ENCODE measurements at places on chromosomes 5 and 9. TPM values are rescaled to one million over a fixed set of nuclear protein-coding genes. Genes with fewer than 3 reads are reported as not detected.

- DNase-seq = no peak
- no peak overlapping the region for H3K4me3 ChIP-seq
- H3K4me1 ChIP-seq = peaks cover 3% of the 10 kb centered on the region
- no peak overlapping the region for H3K27ac ChIP-seq
- H3K36me3 ChIP-seq = no peaks in the 10 kb centered on the region
- no peaks in the 10 kb centered on the region for H3K27me3 ChIP-seq
These were observed 85.8 kb downstream of the AOPEP start for GRCh38 chr9:94812343-94812742.

DNA sequence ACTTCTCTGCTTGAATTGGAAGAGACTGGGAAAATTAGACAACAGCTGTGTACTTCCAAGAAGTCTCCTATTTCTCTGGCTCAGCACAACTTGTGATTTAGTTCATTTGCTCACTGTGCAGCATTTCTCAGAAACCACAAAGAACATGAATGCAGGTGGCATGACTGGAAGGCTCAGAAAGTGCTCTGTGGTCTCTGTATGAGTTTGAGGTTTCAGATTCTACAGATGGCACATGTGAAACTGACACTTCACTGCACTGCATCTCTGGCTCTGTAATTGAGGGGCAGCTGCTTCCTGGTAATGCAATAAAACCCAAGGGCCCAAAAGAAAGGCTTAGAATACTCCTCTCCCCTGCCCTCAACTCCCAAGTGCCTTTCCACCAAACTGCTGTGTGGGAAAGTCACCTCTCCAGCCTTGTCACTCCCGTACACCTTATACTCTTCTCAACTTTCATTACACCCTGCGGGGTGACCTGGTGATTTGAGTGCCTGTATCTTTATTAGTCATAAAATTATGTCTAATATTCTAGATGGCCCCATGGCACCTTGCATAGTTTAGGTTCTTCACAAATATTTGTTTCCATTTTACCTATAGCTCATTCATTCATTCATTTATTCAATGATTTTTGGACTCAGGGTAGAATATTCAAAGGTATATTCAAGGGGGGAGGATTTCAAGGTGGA, 82.5 kb downstream of the ESM1 start:
- H3K36me3 ChIP-seq = no peaks in the 10 kb centered on the region
- no peak overlapping the region for H3K4me3 ChIP-seq
- H3K27ac ChIP-seq = no peak overlapping the region
- peak; percentile 88 for DNase-seq
- no peaks in the 10 kb centered on the region for H3K27me3 ChIP-seq
- no peaks in the 10 kb centered on the region for H3K4me1 ChIP-seq

DNA sequence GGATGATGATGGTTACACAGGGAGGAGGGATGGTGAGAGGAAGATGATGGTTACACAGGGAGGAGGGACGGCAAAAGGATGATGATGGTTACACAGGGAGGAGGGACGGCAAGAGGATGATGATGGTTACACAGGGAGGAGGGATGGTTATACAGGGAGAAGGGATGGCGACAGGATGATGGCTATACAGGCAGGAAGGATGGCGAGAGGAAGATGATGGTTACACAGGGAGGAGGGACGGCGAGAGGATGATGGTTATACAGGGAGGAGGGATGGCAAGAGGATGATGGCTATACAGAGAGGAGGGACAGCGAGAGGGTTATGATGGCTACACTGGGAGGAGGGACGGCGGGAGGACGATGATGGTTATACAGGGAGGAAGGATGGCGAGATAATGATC, 64.1 kb upstream of the FCN1 start:
- H3K4me1 ChIP-seq = no peaks in the 10 kb centered on the region
- H3K36me3 ChIP-seq = no peaks in the 10 kb centered on the region

DNA sequence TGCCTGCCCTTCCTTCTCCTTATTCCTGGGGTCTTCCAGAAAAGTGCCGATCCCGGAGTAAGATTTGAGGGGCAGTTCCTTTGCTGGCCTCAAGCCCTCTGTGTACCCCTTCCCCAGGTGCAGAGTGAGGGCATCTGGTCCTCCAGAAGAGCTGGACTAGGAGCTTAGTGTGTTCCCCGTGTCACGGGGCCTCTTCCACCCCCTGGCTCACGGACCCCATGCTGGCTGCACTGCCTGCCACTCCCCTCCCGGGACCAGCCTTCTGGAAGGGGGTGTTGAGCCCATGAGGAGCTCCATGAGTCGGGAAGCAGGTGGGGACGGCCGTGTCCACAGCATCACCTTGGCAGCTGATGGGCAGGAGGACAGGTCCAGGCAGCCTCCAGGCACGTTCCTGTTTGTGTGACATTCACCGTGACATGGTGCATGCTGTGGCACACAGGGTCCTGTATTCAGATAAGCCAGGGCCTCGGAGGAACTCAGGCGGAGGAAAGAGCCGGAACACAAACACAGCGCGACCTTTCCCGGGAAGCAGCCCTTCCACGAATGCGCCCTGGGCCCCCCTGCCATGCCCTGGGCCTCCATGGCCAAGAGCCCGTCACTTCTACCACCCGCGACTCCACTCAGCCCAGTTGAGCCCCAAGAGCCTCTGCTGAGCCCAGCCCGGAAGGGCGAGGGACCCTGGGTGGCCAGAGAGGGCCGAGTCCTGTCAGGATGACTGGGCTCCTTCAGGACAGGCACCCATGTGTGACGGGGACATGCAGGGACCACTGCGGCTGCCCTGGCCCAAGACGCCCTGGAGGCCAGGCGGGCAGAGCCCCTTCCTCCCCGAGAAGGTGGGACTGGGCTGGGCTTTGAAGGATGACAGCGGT, 5.9 kb upstream of the LCN1 start:
- H3K27me3 ChIP-seq = no peaks in the 10 kb centered on the region
- H3K36me3 ChIP-seq = no peaks in the 10 kb centered on the region
- H3K27ac ChIP-seq = no peak overlapping the region

The FBN2 gene
- 2,094 TPM for total RNA-seq

The MEIKIN gene
- total RNA-seq = not detected

The MOB3B gene
- total RNA-seq = 0.56 TPM

The POU5F2 gene
- 0.35 TPM for total RNA-seq
